ENCODE measurements at places on chromosomes 7 and 10.

GRCh38 chr7:154198481-154198880 is 146.3 kb downstream of the DPP6 start:
- no peak for DNase-seq

DNA sequence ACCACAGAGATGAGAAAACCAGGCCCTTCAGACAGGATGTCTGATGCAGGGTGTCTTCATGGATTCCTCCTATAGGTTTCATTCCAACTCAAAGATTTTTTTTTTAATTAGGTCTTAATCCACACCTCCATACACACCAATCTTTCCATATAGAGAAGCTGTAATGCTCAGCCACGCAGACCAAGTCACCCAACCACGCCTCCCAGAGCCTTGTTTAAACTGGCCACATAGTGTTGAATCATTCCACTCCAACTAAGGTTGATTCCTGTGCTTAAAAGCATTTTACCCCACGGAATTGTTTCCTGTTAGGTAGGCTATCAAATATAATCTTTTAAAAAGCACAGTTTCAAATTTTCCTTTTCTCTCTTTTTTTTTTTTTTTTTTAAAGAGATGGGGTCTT is 153.6 kb downstream of the TYW1B start:
- DNase-seq: no peak

- no peak for DNase-seq
Observed at GRCh38 chr7:52360541-52360940, 674.9 kb upstream of the POM121L12 start.

DNA sequence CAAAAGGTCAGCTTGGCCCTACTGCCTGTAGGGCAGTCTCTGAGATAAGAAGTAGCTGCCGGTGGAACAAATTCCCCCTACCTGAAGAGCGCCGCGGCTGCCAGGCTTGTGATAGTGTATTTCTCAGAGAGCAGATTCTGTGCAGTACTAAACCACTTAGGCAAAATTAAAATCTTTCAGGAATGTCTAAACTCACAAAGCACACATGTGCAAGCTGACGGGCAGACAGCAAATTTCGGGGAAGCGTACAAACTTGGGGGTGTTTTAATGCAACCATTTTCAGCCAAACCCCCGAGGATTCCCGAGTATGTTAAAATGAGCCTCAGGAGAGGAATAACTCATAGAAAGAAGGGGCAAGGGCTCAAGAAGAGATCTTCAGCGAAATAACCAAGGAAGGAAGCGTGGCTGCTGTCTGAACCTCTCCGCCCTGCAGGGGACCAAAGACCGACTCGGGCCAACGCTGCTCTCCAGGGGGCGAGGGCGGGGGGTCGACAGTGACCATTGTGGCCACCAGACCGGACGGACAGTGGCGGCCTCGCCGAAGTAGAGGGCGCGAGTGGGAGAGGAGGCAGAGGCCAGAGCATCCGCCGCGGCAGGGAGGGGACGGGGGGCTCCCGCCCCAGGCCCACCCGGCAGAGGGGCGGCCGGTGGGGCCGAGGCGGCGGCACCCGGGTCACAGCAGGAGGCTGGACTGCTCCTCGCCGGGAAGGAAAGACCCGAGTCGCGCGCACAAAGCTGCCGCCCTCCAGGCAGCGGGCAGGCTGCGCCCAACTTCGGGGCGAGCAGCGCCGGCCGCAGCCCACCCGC is 819 bp downstream of the HYCC1 start:
- peak; percentile 26 for DNase-seq

DNA sequence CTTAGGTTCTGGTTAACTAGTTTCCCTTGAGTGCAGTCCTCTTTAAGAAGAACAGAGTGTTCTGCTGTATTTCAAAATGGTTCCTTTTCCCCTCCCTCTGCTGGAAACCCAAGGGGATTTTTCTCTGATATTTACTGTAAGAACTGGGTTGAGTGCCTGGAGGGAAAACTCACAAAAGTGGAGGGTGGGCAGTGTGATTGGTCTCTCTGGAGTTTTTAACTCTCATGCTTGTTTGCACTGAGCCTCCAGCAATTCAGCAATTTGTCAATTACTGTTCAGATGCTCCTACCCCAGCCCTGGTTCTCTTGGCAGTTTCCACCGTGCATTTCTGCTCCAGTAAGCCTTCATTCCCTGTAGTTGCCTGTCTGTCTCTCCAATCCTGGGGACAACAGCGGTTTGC is 273.4 kb upstream of the SORCS1 start:
- DNase-seq: no peak

GRCh38 chr10:125060026-125060425 is 100.3 kb downstream of the CTBP2 start:
- no peak for DNase-seq

Data from left lung (tissue), 14 donors.